Epithelial cell of proximal tubule (primary cell): ENCODE measurements at places on chromosomes 7 and 10. TPM values are rescaled to one million over a fixed set of nuclear protein-coding genes. Genes with fewer than 3 reads are reported as not detected.

Gene TAF3
- total RNA-seq: 3.0 and 4.8 TPM in 2 replicates

Gene ANKRD30A
- not detected in 2 replicates for total RNA-seq

- no peak for DNase-seq
Observed at GRCh38 chr10:52213321-52213752, 100.7 kb upstream of the DKK1 start.

GRCh38 chr7:1931256-1931950 is 261.3 kb downstream of the ELFN1 start:
- DNase-seq: no peak

GRCh38 chr10:131695496-131696165 is 205.2 kb upstream of the PPP2R2D start:
- no peak for DNase-seq

DNA sequence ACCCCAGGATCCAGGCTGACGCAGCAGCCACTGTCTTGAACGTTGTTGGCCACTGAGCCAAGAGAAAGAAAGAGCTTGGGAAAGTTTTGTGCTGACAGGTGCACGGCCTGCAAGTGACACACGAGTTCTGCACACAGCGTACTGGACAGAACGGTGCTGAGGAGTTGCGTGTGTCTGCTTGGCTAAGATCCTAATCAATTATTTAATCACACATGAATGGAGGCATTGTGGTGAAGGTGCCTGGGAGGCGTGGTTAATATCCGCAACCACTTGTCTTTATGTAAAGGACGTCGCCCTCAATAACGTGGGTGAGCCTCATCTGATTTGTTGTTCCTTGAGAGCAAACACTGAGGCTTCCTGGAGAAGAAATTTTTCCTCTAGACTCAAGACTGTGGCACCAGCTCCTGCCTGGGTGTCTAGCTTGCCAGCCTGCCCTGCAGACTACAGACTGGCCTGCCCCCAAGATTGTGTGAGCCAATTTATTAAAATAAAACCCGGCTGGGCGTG is 16.6 kb upstream of the GNA12 start:
- DNase-seq: no peak

DNA sequence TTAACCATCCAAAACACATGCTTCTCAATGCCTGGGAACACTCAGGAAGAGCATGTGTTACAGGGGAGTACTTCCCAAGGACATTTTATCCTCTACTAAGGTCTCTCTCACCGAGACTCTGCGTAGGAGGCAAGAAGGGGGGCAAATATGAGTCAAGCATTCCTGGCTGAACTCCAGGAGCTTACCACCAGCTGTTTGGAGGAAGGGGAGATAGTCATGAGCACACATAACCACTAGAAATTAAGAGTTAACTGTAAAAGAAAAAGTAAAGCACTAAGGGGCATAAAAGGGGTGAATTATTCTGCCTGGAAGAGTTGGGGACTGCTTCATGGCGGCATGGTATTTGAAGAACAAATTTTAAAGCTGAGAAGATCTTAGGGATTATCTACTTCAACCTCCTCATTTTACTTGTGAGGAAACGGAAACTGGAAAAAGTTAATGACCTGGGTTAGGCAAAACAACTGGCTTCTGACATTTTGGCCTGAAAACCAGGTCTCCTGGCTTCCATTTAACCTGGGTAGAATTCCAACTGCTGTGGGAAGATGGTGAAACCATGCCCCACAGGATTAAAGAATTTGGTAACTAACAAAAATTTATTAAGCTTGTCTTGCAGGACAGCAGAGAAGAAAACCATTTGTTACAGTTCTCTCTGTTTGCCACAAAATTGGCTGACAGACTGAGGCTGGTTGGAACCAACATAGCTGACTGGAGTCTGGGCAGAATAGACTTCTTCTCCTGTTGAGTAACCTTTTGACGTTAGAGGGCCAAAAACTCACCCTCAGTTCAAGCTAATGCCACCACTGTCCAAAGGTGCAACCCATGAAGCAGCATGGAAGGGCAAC is 85.5 kb downstream of the SLC25A13 start:
- DNase-seq: peak; percentile 80

GRCh38 chr7:119007236-119007635 is 782.7 kb downstream of the ANKRD7 start:
- DNase-seq: no peak

GRCh38 chr7:90312745-90313144 is 8.4 kb downstream of the FAM237B start:
- DNase-seq: no peak

DNA sequence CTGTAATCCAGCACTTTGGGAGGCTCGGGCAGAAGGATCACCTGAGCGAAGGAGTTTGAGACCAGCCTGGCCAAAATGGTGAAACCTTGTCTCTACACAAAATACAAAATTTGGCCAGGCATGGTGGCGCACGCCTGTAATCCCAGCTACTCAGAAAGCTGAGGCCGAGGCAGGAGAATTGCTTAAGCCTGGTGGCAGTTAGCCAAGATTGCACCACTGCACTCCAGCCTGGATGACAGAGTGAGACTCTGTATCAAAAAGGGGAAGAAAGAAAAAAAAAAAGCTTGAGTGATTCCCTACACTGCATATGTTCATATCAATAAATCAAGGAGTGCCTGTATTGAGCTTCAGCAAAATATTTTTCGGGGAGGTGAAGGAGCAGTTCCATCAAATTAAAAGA is 45.8 kb upstream of the SRRM3 start:
- no peak for DNase-seq
